ENCODE measurements at places on chromosomes 7 and 10.

GRCh38 chr7:120695848-120696247 is 162.1 kb downstream of the TSPAN12 start:
- H3K4me1 ChIP-seq, result no peaks in the 10 kb centered on the region
- no peak overlapping the region for H3K4me3 ChIP-seq
- H3K36me3 ChIP-seq, result no peaks in the 10 kb centered on the region
- no peak for DNase-seq

- no peaks in the 10 kb centered on the region for H3K36me3 ChIP-seq
- DNase-seq, result peak; percentile 76
- H3K27me3 ChIP-seq, result no peaks in the 10 kb centered on the region
- peak overlapping the region; percentile 95 for H3K27ac ChIP-seq
- peak overlapping the region; percentile 85 for H3K4me3 ChIP-seq
These were observed 99.9 kb downstream of the CUBN start for GRCh38 chr10:17029581-17030271.

DNA sequence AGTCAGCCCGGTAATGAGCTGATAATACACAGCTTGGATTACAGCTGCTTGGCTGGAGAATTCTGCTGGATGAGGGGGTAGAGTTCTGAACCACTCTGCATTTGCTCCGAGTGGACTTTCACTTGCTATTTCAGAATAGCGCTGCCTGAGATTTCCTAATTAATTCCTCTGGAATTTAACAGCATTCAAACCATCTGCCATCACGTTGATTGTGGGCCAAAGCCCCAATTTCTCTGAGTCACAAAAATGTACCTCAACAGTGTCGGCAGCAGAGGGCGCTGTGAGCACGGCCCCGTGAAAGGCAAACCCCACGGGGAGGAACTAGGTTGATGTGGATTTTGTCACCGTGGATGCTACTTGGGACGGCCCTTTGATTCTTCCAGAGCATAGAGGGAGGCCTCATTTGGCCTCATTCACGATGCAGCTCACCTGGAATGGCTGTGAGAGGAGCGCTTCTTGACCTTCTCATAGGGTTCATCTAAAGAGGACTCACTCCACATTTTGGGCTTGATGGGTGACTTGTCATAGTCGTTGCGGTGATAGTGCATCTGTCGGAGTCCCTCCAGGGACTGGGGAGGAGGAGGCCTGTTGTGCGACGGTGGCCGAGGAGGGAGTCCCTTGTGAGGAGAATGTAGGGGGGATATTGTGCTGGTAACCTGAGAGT is 73.3 kb downstream of the PRPF18 start:
- peak overlapping the region; percentile 80 for H3K27ac ChIP-seq
- peaks cover 36% of the 10 kb centered on the region for H3K4me1 ChIP-seq
- DNase-seq, result peak; percentile 63

GRCh38 chr10:72297281-72297804 is 23.6 kb downstream of the DDIT4 start:
- H3K4me1 ChIP-seq, result peaks cover 24% of the 10 kb centered on the region
- H3K4me3 ChIP-seq, result peak overlapping the region; percentile 81
- H3K27ac ChIP-seq, result peak overlapping the region; percentile 98
- peak; percentile 78 for DNase-seq

- DNase-seq, result no peak
- no peaks in the 10 kb centered on the region for H3K4me1 ChIP-seq
- H3K4me3 ChIP-seq, result no peak overlapping the region
- H3K27ac ChIP-seq, result no peak overlapping the region
- peaks cover 4% of the 10 kb centered on the region for H3K27me3 ChIP-seq
These were observed 235.5 kb downstream of the CCSER2 start for GRCh38 chr10:84563868-84564267.

All from HFFc6 (cell line).